ENCODE measurements at places on chromosomes 7 and 10.

DNA sequence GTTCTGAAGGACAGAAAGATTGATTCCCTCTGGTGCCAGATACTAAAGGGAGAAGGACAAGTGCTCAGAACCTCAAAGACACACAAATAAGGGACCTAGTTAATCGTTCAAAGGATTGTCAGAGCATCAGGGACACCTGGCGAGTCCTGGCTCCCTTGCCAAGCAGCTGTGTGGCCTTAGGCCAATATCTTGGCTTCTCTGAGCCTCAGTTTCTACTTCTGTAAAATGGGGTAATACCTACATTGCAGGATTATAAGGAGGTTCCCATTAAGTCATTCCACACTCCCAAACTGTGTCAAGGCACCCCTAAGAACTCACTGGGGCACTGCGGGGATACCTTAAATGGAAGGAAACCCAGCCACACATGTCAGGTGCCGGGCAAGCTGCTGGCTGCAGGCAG lies 29.4 kb downstream of the DRGX start:
- DNase-seq, result no peak

- DNase-seq, result no peak
Measured at GRCh38 chr10:17425584-17426262, 28.7 kb downstream of the ST8SIA6 start.

DNA sequence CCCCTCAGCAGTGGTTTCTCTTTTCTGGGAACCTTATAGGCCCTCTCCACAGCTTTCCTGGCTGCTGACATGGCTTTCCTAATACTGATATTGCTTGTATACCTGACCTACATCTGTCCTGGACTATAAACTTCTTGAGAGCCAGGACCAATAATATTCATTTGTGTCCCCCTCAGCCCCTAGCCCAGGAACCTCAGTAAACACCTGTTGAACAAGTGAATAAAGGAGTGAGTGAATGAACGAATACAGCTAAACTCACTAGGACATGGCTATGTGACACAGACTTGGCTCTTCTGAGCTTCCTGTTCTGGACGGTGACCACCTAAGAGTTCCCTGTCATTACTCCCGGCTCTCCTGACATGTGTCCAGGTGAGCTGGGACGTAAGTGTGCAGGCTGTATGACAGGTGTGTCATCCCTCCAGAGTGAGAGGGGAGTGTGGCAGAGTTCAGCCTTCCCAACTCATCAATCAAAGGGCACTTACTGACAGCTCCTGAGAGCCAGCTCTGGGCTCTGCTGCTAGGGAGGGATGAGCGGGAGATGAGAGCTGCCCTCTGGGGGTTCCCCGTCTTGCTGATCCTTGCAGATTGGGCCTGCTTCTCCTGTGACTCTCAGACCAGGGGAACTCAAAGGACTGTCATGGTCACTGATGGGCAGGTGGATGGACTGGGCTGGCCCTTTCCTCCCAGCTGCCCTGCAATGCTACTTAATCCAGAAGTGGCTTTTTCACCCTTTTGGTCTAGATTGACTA lies 84.5 kb downstream of the HIF1AN start:
- no peak for DNase-seq

- peak; percentile 5 for DNase-seq
Measured at GRCh38 chr7:98107313-98107721, 655 bp downstream of the LMTK2 start.

- no peak for DNase-seq
Measured at GRCh38 chr7:47648275-47648925, 66.5 kb upstream of the TNS3 start.
